ENCODE measurements at places on chromosomes 13 and 19.
A peak's percentile ranks its signal among the peaks of the same experiment; 100 is the strongest.

DNA sequence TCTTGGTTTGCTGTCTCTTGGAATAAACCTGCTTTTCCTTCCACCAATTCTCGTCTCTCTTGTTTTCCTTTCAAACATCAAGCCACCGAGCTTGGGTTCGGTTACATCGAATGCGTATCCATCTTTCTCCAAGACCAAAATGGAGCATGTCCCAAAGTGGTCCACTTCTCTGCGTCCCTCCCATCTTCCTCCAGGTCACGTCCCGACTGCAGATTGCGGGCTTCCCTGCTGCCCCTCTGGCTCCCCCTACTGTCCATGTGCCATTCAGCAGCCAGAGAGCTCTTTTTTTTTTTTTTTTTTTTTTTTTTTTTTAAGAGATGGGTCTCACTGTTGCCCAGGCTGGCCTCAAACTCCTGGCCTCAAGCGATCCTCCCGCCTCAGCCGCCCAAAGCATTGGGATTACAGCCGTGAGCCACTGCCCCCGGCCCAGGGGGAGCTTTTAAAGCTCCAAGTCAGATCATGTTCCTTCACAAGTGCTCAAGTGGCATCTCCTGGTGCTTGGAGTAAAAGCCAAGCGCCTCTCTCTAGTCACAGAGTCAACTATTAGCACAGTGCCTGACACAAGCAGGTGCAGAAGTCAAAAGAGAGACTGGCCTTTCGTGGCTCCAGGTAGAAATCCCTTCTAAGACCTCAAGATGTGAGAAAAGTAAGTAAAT is 10.0 kb downstream of the COL5A3 start:
- DNase-seq: peak; percentile 59

- no peak for DNase-seq
These were observed 201.5 kb downstream of the MYO16 start for GRCh38 chr13:108830916-108831315.

DNA sequence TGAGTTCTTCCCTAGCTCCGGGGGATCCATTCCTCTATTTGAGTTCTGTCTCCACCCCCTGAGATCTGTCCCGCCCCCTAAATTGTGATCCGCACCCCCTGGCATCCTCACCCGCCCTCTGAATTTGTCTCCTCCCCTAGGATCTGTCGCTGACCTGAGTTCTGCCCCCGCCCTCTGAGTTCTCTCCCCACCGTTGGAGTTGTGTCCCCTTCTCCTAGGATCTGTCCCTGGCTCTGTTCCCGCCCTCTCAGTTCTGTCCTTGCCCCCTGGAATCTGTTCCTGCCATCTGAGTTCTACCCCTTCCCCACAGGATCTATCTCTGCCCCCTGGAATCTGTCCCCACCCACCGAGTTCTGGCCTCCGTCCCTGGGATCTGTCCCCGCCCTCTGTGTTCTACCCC is 1.0 kb upstream of the SLC17A7 start:
- DNase-seq: no peak

GRCh38 chr13:53336441-53337160 is 308.0 kb downstream of the OLFM4 start:
- no peak for DNase-seq

DNA sequence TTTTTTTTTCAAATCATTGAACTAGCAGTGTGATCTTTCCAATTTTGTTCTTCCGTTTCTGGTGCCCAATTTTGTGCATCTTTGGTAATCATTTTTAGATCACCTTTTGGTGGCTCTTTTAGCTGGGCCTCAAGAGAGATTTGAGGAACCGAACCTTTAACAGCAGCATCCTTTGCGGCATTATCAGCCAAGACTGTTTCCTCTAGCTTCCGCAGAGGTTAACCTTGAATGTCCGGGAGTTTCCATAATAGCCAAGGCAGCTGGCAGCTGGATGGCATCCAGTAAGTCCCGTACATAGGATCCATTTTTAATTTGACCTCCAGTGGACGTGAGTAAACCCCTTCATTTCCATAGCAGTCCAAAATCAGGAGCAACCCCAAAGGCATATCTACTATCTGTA is 9.6 kb downstream of the IRGC start:
- DNase-seq: no peak

GRCh38 chr13:27151798-27152599 is 19.6 kb downstream of the USP12 start:
- no peak for DNase-seq

DNA sequence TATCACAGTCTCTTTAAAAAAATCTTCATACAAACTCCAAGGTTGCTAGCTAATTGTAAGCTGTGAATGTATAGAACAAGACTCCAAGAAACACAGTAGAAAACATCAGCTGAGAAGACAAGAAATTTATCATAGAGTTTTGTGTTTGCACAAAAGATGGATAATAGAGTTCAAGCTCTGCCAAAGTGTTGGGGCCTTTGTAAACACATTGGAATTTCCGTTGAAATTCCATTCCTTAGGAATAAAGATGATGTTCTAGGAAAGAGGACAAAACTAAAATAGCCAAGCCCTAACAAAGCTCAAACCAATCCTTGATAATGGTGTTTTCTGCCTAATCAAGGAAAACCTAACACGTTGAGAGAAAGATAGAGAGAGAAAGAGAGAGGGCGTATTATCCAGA is 20.6 kb downstream of the LRRC63 start:
- no peak for DNase-seq

- no peak for DNase-seq
These were observed 5.7 kb downstream of the SOX1 start for GRCh38 chr13:112072534-112073244.

DNA sequence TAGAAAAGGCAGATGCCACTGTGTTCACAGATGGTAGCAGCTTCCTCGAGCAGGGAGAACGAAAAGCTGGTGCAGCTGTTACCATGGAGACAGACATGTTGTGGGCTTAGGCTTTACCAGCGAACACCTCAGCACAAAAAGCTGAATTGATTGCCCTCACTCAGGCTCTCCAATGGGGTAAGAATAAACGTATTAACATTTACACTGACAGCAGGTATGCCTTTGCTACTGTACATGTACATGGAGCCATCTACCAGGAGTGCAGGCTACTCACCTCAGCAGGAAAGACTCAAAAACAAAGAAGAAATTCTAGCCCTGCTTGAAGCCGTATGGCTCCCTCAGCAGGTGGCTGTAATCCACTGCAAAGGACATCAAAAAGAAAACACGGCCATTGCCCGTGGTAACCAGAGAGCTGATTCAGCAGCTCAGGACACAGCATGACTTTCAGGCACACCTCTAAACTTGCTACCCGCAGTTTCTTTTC is 197.7 kb downstream of the ZNF737 start:
- DNase-seq: no peak

DNA sequence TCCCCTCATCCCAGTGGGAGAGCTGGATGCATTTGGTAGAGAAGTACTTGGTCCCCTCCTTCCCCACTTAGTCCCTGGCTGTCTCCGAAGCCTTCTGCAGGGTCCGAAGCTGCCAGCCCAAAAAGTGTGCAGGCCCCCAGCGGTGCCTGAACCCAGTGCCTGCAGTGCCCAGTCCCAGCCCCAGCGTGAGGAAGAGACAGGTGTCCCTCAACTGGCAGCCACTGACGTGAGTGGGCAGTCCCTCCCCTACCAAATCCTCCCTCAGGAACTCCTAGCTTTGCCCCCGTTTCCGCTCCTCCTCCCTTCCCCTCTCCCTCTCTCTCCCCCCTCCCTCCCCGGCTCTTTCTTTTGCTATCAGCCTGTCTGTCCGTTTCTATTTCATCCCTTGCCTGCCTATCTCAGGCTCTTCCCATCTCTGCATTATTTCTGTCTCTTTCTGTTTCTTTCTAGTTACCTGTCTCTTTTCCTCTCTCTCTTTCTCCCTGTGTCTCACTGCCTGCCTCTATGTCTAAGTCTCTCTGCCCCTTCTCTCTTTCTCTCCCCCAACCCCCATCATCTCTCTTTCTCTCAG is 1.8 kb upstream of the LTBP4 start:
- no peak for DNase-seq

- no peak for DNase-seq
These were observed 18.5 kb upstream of the C19orf33 start for GRCh38 chr19:38285567-38285966.

DNA sequence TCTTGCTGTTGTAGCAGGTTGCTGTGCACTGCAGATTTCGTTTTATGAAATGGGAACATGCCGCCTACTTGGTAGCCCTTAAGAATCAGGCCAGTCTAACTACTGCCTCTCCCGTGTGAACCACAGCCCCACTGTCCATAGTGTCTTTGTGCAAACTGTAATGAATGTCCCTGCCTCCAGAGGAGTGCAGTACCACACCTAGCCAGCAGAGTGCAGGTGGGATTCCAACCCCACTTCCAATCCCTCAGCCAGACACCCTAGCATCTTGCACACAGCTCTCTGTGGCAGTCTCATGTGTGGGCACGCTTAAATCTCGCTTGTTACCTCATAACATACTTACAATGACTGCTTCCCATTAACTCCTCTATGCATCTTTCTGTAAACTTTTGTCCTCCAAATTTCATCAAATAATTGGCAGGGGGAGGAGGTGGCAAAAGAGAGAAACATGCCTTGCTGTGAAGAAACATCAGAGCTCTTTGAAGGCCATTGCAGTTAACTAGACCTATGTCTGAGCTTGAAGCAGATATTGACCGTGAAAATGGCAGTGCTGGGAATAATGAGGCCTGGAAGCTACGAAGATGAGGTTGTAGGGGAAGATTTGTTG is 47.2 kb downstream of the ZAR1L start:
- DNase-seq: peak; percentile 42

- DNase-seq: no peak
These were observed 3.2 kb downstream of the KLK2 start for GRCh38 chr19:50876456-50876855.

- no peak for DNase-seq
These were observed 983 bp downstream of the LINGO3 start for GRCh38 chr19:2306971-2307370.

GRCh38 chr19:18319591-18320135 is 3.2 kb downstream of the LSM4 start:
- no peak for DNase-seq

DNA sequence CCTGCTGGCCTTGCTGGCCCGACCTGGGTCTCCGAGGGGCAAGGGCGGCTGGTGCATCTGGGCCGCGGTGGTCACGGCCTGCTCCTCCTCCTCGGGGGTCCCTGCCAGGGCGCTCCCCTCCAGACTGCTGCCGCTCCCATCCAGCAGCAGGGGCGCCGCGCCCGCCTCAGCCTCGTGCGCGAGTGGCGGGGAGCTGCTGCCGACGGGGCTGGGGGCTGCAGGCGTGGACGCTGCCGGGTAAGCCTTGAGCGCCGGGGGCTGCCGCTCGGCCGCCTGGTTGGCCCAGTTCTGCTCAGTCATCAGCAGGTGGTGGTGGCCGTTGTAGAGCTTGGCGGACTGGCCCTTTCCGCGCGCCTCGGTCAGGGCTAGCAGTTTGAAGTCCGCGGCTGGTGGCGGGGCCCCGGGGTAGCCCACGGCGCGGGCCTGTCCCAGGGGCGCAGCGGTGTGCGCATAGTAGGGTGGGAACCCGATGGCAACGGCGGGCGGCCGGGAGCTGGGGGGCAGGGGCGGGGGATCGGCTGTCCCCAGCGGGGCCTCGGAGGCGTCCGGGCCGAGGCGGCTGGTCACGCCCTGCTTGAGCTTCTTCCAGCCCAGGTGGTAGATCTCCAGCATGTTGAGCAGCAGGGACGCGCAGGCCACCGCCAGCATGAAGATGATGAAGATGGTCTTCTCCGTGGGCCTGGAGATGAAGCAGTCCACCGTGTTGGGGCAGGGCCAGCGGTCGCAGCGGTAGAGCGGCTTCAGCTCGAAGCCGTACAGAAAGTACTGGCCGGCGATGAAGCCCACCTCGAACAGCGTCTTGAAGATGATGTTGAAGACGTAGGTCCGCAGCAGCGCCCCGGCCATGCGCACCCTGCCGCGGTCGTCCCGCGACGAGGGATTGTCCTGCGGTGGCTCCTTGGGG is 18.6 kb downstream of the GJA3 start:
- no peak for DNase-seq

DNA sequence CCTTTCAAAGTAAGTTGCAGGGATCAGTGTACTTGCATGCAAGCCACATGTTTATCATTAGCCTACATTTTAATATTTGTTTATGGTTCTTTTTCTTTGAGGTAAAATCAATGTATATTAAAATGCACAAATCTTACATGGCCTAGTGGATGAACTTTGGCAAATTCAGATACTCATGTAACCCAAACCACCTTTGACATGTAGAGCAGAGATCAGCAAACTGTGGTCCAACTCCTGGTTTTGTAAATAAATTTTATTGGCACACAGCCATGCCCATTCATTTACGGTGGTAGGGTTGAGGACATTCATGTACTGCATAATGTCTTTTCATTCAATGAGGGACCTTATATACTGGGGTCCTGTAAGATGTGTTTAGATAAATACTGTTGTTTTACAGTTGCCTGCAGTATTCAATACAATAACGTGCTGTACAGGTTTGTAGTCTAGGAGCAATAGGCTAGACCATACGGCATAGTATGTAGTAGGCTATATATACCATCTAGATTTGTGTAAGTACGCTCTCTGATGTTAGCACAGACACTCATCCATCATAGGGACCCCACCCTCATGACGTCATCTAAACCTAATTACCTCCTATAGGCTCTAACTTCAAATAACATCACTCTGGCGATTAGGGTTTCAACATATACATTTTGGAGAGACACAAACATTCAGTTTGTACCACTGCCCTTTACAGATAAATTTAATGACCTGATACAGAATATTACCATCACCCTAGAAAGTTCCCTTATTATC is 5.7 kb downstream of the NDFIP2 start:
- DNase-seq: no peak

- DNase-seq: no peak
These were observed 42.7 kb downstream of the CAPN12 start for GRCh38 chr19:38701455-38702063.
